ENCODE measurements at places on chromosomes 12 and 14.

- DNase-seq: no peak
Measured at GRCh38 chr14:101854366-101854765, 92.9 kb downstream of the PPP2R5C start.

DNA sequence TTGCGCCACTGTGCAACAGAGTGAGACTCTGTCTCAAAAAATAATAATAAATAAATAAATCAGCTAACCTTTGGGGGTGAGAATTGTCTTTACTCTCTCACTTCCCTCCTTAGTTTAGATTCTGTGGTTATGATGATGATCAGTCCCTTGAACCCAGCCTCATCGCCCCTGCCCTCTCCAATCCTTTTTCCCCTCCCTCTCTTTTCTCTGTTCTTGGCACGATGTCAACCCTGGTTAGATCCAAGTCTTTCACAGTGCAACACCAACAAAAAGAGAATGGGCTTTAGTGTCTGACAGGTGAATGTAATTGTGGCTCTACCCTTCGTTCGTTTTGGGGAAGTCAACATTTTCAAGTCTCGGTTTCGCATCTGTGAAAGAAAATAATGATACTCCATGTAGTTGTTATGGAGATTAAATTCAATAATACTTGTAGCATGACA, 59.0 kb downstream of the NTN4 start:
- DNase-seq: no peak

DNA sequence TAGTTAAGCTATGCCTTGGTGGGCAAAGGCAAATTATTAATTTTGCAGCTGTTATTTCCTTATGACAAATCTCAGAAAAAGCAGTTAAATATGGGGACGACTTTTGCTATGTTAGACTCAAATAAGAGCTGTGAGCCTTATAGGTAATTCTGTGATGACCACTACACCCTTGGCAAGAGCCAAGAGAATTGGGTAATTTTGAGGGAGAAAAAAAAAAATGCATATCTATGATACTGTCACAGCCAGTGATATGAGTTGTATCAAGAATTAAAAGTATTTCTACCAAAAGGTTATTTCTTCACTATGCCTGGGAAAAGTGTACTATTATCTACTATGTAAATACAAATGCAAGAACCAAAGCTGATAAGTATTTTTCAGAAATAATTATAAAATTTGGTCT, 43.9 kb downstream of the SCAF11 start:
- DNase-seq: no peak

- DNase-seq: no peak
Measured at GRCh38 chr12:31751085-31751484, 22.3 kb upstream of the AMN1 start.

GRCh38 chr14:103562179-103562428, 353 bp downstream of the BAG5 start:
- no peak for DNase-seq

DNA sequence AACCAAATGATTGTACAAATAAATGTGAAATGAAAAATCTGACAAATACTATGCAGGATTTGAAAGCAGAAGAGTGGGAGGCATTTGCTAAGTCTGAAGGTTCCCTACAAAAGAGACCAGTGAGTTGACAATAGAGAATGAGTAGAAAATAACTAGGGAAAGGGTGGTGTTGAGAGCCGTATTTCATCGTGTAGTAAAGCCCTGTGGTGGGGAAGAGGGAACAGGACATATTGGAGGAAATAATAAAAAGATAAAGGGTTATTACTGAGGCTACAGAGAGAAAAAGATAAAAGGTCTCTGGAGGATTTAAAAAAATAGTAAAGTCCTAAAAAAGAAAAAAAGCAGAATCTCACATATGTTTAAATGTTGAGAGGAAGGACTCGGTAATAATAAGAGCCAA, 268.8 kb downstream of the DUSP6 start:
- DNase-seq: no peak

DNA sequence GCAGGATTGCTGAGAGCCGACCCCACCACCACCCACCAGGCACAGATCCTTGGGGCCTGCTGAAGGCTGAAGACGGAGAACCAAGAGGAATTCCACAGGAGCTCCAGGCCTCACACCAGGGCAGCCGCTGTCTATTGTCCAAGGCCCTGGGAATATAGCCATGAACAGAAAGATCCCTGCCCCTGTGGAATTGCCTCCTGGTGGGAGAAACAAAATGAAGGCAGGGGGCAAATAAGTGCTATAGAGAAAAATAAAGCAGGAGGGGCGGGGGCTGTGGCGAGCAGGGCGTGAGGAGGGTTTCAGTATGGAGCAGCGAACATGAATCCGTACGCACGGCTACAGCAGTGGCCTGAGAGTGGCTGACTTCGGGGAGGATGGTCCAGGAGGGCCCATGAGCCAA, 96.1 kb downstream of the EML1 start:
- DNase-seq: no peak

GRCh38 chr12:13186302-13186701, 10.2 kb upstream of the EMP1 start:
- DNase-seq: no peak

GRCh38 chr12:94603434-94604365, 46.7 kb downstream of the TMCC3 start:
- no peak for DNase-seq

DNA sequence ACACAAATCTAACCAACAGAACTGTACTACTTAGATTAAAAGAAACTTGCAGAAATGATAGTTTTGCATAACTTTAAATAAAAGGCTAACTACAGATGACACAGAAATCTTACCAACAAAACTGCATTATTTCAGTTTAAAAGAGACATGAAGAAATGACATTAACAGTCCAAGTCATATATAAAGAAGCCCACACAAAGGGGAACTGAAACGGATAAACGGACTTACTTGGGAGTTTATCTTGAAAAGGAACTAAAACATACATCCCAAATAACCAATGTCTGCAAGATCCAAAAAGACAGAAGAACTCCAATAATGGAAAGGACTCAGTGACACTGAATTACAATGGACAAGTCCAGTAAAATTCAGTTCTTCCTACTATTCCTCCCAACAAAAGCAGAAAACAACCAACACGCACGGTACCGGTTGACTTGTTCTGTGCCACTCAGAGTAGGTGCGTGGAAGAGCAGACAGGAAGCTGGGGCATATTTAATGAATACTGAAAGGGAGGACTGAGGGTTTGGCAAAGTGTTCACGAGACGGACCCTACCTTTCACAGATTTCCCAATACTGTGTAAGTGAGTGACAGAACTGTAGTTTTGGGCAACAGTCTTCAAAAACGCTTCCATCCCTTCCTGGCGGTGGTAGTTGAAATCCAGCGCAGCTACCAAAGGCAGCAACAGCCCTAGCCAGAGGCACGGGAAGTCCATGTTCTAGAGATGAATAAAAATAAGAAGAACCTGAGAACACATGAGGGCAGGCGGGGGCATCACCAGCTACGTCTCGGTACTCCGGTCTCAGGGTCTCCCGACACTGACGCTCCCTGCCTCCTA, 627 bp downstream of the CPM start:
- no peak for DNase-seq

DNA sequence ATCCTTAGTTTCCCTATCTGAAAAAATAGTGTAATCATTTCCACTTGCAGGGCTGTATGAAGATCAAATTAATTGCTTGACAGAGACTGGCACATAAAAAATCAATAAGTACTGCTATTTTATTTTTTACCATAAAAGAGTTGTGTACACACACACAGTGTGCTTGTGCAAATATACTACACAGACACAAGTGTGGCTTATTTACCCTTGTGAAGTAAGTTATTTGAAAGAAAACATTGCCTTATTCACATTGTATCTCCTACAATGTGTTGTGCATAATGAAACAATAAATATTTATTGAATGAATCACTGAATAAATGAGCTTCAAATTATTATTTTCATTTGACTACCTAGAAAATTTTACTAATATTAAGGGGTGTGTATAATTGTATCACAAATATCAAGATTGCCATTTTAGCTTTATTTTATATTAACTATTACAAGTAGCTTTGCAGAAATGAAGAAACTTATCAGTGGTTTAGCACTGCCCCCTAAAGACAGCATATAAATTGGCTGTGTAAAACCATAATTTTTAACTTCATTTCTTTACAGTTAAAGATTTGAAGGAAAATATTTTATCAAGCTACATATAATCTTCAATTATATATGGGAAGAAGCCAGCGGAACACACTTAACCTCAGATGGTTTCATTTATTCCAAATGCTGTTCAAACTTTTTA, 11.3 kb downstream of the GARIN6 start:
- DNase-seq: no peak
